ENCODE measurements at places on chromosomes 1 and 21.

DNA sequence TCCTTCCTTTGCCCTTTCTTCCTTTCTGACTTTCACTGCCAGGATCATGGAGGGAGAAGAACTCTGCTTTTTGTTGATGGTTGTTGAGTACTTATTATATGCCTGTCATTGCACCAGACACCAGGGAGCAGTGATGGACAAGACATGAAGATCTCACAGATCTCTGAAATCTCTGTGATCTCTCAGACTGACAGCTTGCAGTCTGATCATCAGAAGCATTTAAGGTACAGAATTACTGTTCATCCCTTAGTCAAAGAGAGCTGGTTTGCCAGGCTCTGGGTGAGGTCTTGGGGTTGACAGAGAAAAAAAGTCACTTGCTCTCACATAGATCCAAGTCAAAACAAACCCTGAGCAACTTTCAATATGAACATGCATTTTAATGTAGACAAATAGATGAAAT is 299.5 kb upstream of the FMN2 start:
- no peak for DNase-seq

- DNase-seq: no peak
Observed at GRCh38 chr1:84301004-84301784, at the start of gene SAMD13. SAMD13 (plus strand) TSS chr1:84301708; CDS start chr1:84303235, 1,527 bp downstream.

- DNase-seq: no peak
Observed at GRCh38 chr1:233359431-233359830, 31.9 kb downstream of the MAP3K21 start.

DNA sequence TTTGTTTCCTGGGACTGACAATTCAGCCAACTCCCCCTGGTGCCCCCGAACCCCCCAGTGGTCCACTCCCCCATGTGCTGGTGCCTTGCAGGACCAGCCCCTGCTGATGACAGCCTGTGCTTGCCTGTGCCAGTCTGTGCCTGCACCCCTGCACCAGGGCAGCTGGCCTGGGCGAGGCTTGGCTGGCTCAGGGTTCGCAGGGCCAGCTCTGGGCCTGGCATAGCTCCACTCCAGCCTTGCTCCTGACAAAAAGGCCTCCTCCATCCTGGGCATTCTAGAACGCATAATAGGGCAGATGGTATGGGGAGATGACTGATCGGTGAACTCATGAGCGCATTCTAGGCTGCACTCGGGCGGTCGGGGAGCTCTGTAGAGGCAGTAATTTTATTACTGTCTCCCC is 5.4 kb downstream of the CNTN2 start:
- DNase-seq: no peak

DNA sequence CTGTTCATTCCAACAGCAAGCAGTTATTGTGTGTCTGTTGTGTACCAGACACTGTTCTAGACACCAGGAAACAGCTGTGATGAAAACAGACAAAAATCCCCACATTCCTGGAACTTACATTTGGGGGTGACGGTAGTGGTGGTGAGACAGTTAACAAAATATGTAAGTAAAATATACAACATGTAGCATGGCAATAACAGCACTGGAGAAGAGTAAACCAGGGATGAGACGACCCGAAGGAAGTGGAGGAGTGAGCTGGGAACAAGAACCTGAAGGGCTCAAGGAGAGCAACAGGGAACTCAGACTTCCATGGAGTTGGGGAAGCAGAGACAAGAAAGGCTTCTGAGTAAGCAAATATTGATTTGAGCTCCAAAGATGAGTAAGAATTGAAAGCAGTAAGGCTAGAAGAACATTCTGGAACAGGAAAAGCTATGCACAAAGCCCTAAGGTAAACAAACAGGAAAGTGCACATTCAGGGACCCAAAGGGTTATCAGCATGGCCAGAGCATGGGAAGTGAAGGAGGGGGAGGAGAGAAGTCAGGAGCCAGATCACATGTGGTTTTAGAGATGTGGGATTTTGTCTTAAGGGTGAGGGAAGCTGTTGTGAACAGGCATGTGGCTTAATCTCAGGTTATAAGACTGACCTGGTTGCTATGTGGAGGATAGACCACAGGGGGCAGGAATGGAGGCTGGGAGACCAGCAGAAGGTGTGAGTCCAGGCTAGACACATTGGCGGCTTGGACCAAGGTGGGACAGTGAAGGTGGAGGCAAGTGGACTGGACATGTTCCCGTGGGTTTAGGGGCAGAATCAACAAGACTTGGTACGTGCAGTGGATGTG is 7.3 kb downstream of the CSF1 start:
- DNase-seq: no peak
